ENCODE measurements at places on chromosomes 7 and 10.
A peak's percentile ranks its signal among the peaks of the same experiment; 100 is the strongest.

- DNase-seq = no peak
Observed at GRCh38 chr7:109259151-109259550, 689.5 kb downstream of the DNAJB9 start.

GRCh38 chr10:36496758-36497157, 628.6 kb upstream of the ANKRD30A start:
- DNase-seq = no peak

DNA sequence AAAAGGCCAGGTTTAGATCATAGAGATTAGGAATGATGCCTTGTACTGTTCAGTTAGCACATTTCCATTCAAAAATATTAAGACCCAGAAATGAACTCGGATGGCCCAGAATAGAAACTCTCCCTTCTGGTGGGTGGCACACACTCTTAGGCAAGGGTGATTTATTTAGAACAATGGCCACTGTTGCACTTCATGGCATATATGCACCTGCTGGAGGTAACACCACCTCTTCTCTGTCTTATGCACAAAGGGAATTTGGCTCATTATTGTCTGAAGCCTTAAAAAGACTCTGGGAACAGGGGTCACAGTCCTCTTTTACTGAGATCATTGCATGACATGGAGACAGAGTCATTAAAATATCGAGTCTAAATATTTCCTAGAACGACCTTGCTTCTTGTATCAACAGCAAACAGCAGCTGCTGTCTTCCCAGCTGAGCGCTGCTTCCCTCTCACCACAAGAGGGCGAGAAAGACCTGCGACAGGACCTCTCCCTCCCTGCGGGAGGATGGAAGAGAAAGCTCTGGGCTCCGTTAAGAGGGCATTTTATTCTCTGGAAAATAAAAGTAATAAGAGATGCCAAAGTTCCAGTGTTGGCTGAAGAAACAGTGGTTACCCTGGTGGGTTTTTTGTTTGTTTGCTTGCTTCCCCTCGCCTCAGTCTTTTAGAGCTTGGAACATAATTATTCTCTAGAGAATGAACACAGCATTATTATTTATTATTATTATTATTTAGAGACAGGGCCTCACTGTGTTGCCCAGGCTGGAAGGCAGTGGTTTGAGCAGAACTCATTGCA, 13.5 kb upstream of the BAMBI start:
- DNase-seq = peak; percentile 51

DNA sequence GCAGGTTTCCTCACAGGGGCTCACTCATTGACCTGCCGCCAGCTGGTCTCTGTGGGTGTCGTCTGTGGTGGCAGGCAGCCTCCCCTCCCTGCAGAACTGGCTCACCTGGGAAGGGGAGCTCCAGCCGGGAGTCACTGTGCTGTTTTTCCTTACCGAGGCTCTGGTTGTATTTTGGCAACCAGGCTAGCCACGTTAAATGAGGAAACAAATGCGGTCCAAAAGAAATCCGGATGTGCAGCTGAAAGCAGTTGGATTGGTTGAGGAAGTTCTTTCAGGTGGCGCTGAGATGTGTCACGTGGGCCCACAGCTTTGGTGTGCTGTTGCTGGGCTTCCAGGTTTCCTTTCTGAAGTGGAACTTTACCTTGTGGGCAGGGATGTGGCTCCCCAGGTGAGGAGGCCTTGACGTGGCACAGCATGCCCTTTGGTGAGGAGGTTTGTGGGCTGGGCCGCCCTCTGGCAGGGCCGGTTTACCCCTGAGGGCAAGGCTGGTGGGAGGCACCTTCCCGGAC, 14.2 kb downstream of the MTURN start:
- DNase-seq = no peak

GRCh38 chr7:126689037-126689436, 563.7 kb downstream of the GRM8 start:
- DNase-seq = no peak

DNA sequence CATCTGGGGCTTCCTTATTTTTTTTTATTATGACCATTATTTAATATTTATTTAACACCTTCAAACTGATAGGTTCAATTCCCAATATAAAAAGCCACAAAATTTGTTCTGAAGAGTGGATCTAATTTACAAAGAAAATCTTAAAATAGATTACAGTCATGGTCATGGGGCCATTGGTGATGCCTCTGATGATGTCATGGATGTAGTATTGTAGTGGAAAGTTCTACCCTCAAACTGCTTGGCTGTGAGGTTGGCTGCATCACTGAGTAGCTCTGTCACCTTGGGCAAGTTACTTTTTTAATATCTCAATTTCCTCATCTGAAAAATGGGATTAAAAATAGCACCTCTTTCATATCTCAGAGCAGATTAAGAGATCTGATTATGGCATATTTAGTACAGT, 128.5 kb downstream of the DKK1 start:
- DNase-seq = no peak

DNA sequence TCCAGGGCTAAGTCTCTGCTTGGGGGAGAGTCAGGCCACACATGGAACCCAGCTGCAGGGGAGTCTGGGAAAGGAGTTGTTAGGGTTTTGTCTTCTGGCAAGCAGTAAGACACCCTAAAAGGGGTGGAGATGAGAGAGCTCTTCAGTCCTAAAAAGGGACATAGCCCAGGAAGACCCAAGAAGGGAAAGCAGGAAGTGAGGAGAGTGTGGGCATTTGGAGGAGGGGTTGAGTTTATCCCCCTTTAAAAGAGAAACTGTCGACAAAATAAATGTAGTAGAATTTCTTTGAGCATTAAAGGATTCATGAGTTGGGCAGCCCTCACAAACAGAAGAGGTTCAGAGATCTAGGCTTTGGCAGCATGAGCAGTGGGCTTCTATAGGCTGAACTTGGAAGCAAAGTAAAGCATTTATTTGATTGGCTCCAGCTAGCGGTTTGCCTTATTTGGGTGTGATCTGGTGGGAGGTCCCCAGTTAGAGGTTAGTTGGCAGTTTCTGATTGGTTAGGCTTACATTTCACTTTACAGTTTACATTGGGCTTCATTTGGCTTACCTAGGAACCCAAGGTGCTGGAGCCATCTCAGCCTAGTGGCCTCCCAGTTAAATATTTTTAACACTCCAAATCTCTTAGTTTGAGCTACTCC, 246.7 kb downstream of the CAMK1D start:
- no peak for DNase-seq

GRCh38 chr10:1978584-1978983, 241.3 kb upstream of the ADARB2 start:
- no peak for DNase-seq

GRCh38 chr7:105666324-105666723, 85.0 kb upstream of the EFCAB10 start:
- DNase-seq = no peak

GRCh38 chr10:132711613-132712121, 74.3 kb downstream of the NKX6-2 start:
- no peak for DNase-seq

DNA sequence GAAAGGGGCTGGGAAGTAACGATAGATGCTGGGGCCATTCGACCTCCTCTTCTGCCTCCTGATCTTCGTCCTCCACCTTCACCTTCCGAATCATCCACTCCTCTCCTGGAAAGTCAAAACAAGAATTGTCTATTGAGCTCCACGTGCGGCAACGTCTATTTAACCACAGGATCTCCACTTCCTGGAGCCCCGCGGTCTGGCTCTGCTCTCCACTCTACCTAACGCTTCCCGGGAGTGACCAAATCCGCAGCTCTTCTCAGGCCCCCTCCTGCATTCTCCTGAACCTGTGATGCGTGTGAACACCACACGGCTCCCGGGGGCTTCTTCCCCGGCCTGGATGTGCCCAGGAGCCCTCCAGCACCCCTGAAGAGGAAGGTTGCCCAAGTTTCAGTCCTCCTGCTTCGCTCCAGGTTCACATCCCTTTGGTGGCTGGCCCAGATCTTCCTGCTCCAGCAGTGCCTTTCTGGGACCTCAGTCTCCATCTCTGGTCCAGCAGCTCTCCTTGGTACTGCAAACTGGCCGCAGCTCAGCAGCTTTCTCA, 7.2 kb downstream of the ZNF467 start:
- DNase-seq = no peak

GRCh38 chr10:84114088-84114667, 25.1 kb upstream of the GHITM start:
- DNase-seq = no peak

GRCh38 chr7:137658190-137658900, 188.4 kb downstream of the DGKI start:
- DNase-seq = no peak

GRCh38 chr10:100811261-100811660, 65.9 kb downstream of the PAX2 start:
- DNase-seq = no peak

GRCh38 chr7:16929146-16929762, 47.5 kb upstream of the AGR3 start:
- DNase-seq = no peak

DNA sequence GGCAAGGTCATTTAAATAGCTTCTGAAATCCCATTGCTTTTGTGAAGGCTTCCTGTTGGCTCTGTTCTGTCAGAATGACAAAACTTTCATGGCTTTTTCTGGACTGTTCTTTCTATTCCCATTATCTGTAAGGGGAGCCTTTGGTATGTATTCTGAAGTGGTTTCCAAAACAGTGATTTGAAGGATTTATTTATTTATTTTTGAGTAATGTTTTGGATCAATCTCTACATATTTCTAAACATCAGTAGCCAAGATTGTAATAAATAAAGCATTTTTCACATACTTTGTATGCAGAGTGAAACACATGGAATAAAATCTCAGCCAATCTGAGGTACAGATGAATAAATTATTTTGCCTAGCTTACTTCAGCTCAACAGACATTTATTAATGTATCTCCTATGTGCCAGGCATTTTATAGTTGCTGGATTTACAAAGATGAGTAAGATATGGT, 121.1 kb downstream of the BBS9 start:
- DNase-seq = no peak

- no peak for DNase-seq
Observed at GRCh38 chr7:77320137-77320536, 96.0 kb downstream of the GSAP start.

GRCh38 chr7:37526623-37527022, 78.0 kb upstream of the ELMO1 start:
- DNase-seq = no peak

DNA sequence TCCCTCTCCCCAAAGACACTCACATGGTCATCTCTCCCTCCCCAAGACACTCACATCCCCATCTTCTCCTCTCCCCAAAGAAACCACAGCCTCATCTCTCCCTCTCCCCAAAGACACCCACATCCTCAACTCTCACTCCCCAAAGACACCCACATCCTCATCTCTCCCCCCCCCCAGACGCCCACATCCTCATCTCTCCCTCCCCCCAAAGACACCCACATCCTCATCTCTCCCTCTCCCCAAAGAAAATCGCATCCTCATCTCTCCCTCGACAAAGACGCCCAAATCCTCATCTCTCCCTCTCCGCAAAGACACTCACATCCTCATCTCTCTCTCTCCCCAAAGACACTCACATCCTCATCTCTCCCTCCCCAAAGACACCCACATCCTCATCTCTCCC, 31.5 kb downstream of the INSIG1 start:
- DNase-seq = no peak

- DNase-seq = no peak
Observed at GRCh38 chr10:129093641-129094040, 373.4 kb upstream of the MGMT start.

DNA sequence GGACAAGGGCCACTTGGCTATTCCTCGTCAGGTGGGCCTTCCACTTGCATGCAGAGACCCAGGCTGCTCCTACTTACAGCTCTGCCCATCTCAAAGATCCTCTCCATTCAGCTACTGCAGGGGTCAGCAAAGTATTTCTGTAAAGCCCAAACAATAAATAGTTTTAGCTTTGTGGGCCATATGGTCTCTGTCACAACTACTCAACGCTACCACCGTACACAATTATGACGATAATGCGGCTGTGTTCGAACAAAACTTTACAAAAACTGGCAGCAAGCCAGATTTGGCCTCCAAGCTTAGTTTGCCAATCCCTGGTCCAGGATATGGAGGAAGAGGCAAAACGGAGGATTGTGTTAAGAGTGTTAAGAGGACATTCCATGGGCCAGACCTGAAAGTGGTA, 12.8 kb downstream of the RAB11FIP2 start:
- DNase-seq = no peak

GRCh38 chr7:97871659-97872024, 566 bp downstream of the ASNS start:
- peak; percentile 18 for DNase-seq

- no peak for DNase-seq
Observed at GRCh38 chr10:98536551-98536950, 89.8 kb upstream of the HPS1 start.

- no peak for DNase-seq
Observed at GRCh38 chr7:122013065-122013464, 131.0 kb downstream of the AASS start.

DNA sequence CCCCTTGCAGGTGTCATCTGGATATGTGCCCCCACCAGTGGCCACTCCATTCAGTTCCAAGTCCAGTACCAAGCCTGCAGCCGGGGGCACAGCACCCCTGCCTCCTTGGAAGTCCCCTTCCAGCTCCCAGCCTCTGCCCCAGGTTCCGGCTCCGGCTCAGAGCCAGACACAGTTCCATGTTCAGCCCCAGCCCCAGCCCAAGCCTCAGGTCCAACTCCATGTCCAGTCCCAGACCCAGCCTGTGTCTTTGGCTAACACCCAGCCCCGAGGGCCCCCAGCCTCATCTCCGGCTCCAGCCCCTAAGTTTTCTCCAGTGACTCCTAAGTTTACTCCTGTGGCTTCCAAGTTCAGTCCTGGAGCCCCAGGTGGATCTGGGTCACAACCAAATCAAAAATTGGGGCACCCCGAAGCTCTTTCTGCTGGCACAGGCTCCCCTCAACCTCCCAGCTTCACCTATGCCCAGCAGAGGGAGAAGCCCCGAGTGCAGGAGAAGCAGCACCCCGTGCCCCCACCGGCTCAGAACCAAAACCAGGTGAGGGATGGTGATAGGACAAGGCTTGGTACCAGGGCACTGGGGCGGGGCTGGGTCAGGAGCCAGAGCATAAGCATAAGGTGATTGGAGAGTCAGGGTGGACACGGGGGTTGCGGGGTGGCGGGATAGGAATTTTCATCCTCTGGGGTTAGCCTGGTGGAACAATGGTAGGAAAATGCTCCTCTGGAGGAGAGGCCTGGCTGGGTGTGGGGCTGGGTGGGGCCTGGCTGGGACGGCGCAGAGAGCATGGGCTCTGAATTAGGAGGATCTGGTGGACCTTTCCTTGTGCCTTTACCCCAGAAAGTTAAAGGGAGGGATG, 1.9 kb downstream of the ZYX start:
- no peak for DNase-seq

GRCh38 chr7:140526214-140526613, 46.9 kb upstream of the MKRN1 start:
- no peak for DNase-seq

GRCh38 chr7:70660819-70661191, 471.1 kb upstream of the GALNT17 start:
- DNase-seq = no peak

GRCh38 chr7:43554423-43554822, 28.5 kb upstream of the STK17A start:
- no peak for DNase-seq
